ENCODE measurements at places on chromosomes 2 and 18. TPM values are rescaled to one million over a fixed set of nuclear protein-coding genes. Genes with fewer than 3 reads are reported as not detected.

- no peak overlapping the region for H3K27ac ChIP-seq
- no peak overlapping the region for H3K4me3 ChIP-seq
- peaks cover 10% of the 10 kb centered on the region for H3K36me3 ChIP-seq
- no peaks in the 10 kb centered on the region for H3K27me3 ChIP-seq
- DNase-seq, result no peak
- no peaks in the 10 kb centered on the region for H3K4me1 ChIP-seq
Observed at GRCh38 chr2:128272601-128273468, 45.8 kb downstream of the HS6ST1 start.

DNA sequence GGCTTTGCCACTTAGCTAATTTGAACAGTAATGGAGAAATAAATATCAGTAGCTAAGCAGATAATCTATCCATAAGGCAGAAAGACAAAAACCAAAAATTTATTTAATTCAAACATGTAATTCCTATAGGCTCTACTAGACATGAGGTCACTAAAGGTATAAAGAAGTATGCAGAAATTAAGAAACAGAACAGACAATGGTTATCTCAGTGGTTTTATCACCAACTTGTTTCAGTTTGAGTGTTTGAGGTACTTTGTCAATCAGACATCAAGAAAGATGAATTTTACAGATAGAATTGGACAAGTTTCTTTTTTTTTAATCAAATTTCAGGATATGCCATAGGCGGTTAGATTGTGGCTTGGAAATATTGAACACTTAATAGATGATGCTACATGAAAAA, 67.4 kb upstream of the ZEB2 start:
- H3K27ac ChIP-seq, result no peak overlapping the region
- no peak for DNase-seq
- H3K27me3 ChIP-seq, result peaks cover 4% of the 10 kb centered on the region
- no peaks in the 10 kb centered on the region for H3K36me3 ChIP-seq
- peaks cover 8% of the 10 kb centered on the region for H3K4me1 ChIP-seq

DNA sequence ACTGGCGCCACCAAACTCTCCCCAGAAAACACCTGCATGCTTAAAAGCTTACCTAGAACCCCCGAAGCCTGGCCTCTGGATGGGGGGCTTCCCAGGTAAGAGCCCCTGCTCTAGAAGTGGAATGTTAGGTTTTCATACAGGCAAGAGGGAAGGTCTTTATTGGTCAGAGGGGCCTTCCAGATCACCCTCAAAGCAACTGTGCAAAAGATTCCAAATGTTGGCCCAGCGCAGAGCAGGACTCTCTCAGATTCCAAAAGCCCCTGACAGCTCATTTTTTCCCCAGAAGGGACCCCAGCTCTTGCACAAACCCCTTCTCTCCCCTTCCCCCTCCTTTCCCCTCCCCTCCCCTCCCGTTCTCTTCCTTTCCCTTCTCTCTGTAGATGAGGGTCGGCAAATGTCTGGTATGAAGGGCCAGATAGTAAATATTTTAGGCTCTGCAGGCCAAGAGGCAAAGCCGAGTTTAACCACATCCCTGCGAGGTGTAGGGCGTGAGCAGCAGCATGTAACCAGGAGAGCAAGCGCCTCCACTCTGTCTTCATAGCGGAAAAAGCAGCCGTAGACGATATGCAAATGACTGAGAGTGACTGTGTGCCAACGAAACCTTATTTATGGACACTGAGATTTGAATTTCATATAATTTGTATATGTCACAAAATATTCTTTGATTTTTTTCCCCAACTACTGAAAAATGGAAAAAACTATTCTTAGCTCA, 116.9 kb downstream of the SMAD7 start:
- peak overlapping the region; percentile 74 for H3K4me3 ChIP-seq
- peak overlapping the region; percentile 91 for H3K27ac ChIP-seq
- DNase-seq, result peak; percentile 85

DNA sequence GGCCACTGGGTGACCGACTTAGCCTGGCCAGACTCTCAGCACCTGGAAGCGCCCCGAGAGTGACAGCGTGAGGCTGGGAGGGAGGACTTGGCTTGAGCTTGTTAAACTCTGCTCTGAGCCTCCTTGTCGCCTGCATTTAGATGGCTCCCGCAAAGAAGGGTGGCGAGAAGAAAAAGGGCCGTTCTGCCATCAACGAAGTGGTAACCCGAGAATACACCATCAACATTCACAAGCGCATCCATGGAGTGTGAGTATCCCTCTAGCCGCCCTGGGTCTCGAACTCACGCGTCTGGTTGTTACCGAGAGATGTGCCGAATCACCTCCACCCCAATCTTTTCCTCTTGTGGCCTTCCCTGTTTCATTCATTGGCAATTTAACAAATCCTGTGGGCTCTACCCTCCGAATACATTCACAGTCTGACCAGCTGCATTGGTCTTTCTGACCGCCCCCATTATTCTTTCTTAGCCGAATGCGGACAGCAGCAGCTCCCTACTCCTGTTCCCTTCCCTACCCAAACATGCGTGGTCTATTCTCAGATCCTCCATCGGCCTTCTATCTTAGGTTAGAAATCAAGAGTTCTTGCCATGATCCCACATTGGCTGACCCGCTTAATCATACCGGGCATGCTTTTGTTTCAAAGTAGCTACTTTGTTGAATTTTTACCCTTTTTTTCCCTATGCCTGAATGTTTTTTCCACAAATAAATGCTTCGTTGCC, 631 bp downstream of the RPL31 start:
- H3K4me1 ChIP-seq, result peaks cover 51% of the 10 kb centered on the region
- peaks cover 58% of the 10 kb centered on the region for H3K36me3 ChIP-seq
- H3K27me3 ChIP-seq, result peaks cover 3% of the 10 kb centered on the region
- no peak for DNase-seq
- peak overlapping the region; percentile 94 for H3K4me3 ChIP-seq

GRCh38 chr2:118386641-118387302, 298.5 kb downstream of the INSIG2 start:
- H3K36me3 ChIP-seq, result no peaks in the 10 kb centered on the region
- H3K4me3 ChIP-seq, result no peak overlapping the region
- no peak for DNase-seq
- no peaks in the 10 kb centered on the region for H3K27me3 ChIP-seq
- H3K27ac ChIP-seq, result no peak overlapping the region
- no peaks in the 10 kb centered on the region for H3K4me1 ChIP-seq

The RAB6C gene
- total RNA-seq, result not detected

The DNER gene
- not detected for total RNA-seq
